Ureter (tissue), 1 donor: ENCODE measurements at places on chromosomes 16 and 17.
A peak's percentile ranks its signal among the peaks of the same experiment; 100 is the strongest.

DNA sequence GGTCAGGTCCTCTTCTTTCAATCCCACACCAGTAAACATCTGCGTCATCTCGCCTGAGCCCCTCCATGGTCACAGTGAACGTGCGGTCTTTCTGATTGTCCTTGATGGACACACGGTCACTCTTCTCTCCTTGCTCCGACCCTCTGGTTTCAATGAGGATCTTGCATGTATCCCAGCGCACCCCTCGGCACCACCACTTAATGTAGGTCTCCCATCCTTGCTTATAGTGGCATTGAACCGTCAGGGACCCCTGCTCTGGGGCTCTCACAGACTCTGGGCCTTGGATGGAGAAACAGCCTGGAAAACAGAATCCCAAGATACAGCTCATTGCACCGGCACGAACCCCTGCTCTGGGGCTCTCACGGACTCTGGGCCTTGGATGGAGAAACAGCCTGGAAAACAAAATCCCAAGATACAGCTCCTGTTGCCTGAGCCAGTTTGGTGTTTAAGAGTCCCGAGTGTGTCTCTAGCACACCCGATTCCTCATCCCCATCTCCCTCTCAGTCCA lies 5.4 kb downstream of the CD300LB start:
- peak; percentile 28 for DNase-seq

GRCh38 chr16:3010510-3010909 lies 2.2 kb upstream of the CLDN9 start:
- no peak for DNase-seq

DNA sequence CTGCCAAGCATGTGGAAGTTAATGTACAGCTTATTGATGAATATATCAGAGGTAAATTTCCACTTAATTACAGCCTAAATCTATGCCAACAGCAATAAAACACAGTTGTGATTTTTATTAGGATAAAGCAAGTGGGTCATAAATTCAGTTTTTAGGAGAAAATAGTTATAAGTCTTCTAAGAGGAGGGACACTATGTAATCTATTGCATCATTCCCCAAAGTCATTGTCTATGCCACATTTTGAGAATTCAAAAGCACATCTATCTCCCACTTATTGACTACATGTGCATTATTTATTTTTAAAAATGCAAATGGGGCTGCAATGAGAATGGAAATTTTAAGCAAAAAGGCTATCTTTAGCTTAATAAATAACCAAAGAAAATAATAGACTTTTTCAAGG lies 23.7 kb upstream of the NSRP1 start:
- no peak for DNase-seq

GRCh38 chr16:52740766-52741165 lies 193.8 kb upstream of the TOX3 start:
- no peak for DNase-seq

DNA sequence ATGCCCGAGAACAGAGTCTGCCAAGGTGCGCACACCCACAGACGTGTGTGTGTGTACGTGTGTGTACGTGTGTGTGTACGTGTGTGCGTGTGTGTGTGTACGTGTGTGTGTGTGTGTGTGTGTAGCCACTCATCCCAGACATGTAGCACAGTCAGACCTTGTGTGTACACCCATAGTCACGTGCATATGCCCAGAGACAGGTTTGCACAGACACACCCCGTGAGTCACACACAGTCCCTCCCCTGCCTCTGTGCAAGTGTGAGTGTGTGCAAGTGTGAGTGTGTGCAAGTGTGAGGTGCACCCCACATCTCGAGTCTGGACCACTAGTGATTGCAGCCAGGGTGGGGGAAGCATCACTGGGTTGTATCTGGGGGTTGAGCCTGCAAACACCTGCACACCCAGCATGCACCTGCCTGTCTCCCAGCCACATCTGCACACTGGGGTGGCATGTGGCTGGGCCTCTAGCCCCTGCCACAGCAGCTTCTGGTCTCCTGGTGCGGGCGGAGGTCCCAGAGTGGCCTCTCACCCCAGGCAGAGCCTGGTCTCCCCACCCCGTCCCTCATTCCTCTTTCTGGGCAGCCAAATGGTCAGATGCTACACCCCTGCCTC lies 23.6 kb downstream of the BAHCC1 start:
- no peak for DNase-seq

GRCh38 chr17:50558581-50558940 lies 2.0 kb upstream of the CACNA1G start:
- DNase-seq = no peak

- DNase-seq = peak; percentile 68
Measured at GRCh38 chr17:6913608-6914443, 82.0 kb upstream of the ALOX12 start.

GRCh38 chr17:75003070-75003956 lies 9.2 kb upstream of the MRPL58 start:
- DNase-seq = no peak

DNA sequence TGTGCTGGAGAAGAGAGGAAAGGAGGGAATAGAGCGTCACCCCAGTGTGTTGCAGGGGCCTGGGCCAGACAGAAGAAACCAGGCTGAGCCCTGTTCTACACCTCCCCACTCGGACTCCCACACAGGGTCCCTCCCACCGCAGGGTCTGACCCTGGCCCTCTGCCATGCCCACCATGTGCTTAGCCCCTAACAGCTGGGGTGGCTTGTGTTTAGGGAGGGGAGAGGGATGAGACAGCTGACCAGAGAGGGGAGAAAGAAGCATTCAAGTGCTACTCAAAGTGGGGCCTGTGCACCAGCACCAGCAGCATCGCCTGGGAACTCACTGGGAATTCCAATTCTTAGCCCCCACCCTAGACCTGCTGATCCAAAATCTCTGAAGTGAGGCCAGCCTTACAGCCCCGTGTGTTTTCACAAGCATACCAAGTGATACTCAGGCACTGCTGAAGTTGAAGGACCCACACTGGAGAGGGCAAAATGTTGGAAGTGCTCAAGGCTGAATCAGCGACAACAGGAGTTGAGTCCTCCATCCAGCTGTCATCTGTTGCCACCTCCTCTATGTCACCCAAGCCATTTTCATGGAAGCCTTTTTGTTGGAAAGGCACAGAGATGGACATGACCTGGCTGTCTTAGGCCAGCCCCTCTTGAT lies 47.0 kb downstream of the FZD2 start:
- no peak for DNase-seq

DNA sequence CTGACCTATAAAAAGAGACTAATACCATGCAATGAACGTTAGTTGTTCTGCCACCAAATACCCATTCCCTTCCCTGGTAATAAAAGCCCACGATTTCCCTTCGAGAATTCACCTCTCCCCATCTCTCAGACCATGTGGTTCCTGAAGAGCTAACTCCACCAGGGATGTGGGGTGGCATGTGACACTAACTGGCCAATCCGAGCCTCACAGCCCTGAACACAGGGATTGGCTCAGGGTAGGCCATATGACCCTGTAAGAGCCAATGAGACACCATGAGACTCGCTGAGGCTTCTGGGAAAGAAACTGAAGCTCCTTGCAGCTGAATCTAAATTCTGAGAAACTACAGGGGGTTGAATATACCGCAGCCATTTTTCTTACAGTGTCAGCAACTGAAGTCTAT lies 21.1 kb downstream of the HELZ start:
- no peak for DNase-seq

GRCh38 chr17:28741358-28742349 lies 2.2 kb upstream of the TRAF4 start:
- no peak for DNase-seq

GRCh38 chr16:79247386-79247785 lies 353.2 kb downstream of the MAF start:
- DNase-seq = no peak

GRCh38 chr17:39722104-39722503 lies 8.2 kb downstream of the MIEN1 start:
- no peak for DNase-seq
